Immature natural killer cell (primary cell): ENCODE measurements at places on chromosomes 2 and 18.

GRCh38 chr2:5521461-5521860, 170.7 kb upstream of the SOX11 start:
- H3K36me3 ChIP-seq: no peaks in the 10 kb centered on the region
- no peak overlapping the region for H3K4me3 ChIP-seq
- H3K4me1 ChIP-seq: no peaks in the 10 kb centered on the region
- no peaks in the 10 kb centered on the region for H3K27me3 ChIP-seq

GRCh38 chr2:73937899-73938298, 11.2 kb downstream of the DGUOK start:
- H3K27ac ChIP-seq: peak overlapping the region; percentile 8
- peaks cover 8% of the 10 kb centered on the region for H3K36me3 ChIP-seq
- H3K4me3 ChIP-seq: no peak overlapping the region

- no peaks in the 10 kb centered on the region for H3K36me3 ChIP-seq
- no peak overlapping the region for H3K27ac ChIP-seq
- DNase-seq: no peak
- H3K4me1 ChIP-seq: no peaks in the 10 kb centered on the region
- peaks cover 2% of the 10 kb centered on the region for H3K27me3 ChIP-seq
- H3K4me3 ChIP-seq: no peak overlapping the region
Observed at GRCh38 chr2:172701250-172701649, 34.4 kb upstream of the RAPGEF4 start.

GRCh38 chr2:140362361-140362760, 1582.2 kb upstream of the NXPH2 start:
- no peak overlapping the region for H3K4me3 ChIP-seq
- no peaks in the 10 kb centered on the region for H3K4me1 ChIP-seq
- no peak for DNase-seq
- no peak overlapping the region for H3K27ac ChIP-seq
- no peaks in the 10 kb centered on the region for H3K36me3 ChIP-seq

DNA sequence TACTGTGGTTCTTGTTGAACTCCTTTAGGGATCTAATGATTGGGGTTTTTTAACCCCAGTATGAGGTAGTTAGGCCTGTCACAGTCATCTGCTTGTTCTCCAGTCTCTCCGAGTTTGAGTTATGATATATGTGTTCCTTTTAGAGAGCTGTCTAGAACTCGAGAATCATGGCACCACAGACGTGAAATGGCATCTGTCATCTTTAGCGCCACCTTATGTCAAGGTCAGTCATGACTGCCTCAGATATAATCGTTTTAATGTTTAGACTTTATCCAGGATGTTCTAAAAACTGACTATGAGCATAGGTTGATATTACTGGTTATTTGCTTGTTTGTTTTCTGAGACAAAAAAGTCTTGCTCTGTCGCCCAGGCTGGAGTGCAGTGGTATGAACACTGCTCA, 112.2 kb downstream of the CEP192 start:
- no peak for DNase-seq
- H3K27me3 ChIP-seq: peaks cover 2% of the 10 kb centered on the region
- no peak overlapping the region for H3K27ac ChIP-seq
- H3K4me1 ChIP-seq: peaks cover 23% of the 10 kb centered on the region
- no peak overlapping the region for H3K4me3 ChIP-seq
- H3K36me3 ChIP-seq: peaks cover 75% of the 10 kb centered on the region

DNA sequence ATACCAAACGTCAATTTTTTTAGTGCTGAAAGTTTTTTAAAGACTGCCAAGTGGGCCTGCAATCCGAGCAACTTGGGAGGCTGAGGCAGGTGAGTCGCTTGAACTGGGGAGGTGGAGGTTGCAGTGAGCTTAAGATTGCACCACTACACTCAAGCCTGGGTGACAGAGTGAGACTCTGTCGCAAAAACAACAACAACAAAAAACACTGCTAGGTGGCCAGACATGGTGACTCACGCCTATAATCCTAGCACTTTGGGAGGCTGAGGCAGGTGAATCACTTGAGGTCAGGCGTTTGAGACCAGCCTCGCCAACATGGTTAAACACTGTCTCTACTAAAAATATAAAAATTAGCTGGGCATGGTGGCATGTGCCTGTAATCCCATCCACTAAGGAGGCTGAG, 202.8 kb upstream of the COPS8 start:
- no peak for DNase-seq
- no peaks in the 10 kb centered on the region for H3K4me1 ChIP-seq
- no peak overlapping the region for H3K4me3 ChIP-seq
- no peak overlapping the region for H3K27ac ChIP-seq
- peaks cover 10% of the 10 kb centered on the region for H3K27me3 ChIP-seq

DNA sequence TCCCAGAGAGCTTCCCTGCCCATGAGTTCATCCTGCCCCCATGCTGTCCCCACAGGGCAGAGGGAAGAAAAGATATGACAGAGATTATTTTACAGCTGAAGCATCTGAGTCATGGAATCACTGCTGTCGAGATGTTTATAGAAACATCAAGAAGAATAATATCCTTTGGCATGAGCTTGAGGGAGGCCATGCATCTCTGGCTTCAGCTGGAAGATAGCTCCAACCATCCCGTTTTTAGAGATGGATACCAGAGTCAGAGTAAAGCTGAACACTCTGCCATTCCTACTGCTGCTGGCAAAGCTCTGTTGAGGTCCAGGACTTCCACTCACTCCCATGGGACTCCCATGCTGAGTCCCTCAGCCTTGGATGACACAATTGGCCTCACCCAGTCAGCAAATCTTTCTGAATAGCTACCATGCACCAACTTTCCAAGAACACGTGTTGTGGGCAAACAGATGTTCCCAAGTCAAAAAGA, 167.8 kb downstream of the TTC32 start:
- no peak for DNase-seq
- H3K27ac ChIP-seq: no peak overlapping the region
- H3K4me3 ChIP-seq: no peak overlapping the region

DNA sequence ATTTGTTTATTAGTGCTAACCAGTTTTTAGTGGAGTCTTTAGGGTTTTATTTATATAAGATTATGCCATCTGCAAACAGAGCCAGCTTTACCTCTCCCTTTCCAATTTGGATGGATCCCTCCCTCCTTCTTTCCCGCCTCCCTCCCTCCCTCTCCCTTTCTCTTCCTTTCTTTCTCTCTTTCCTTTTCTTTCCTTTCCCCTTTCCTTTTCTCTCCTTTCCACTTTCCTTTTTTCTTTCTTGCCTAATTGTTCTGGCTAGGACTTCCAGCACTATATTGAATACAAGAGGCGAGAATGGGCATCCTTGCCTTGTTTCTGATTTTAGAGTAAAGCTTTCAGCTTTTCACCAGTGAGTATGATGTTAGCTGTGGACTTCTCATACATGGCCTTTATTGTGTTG, 24.1 kb downstream of the COLEC11 start:
- H3K36me3 ChIP-seq: no peaks in the 10 kb centered on the region
- DNase-seq: no peak
- no peak overlapping the region for H3K4me3 ChIP-seq
- no peaks in the 10 kb centered on the region for H3K4me1 ChIP-seq
- H3K27me3 ChIP-seq: no peaks in the 10 kb centered on the region
- H3K27ac ChIP-seq: no peak overlapping the region

- no peak within 1 kb of the TSS for H3K27ac ChIP-seq
- DNase-seq: no peak
- H3K4me1 ChIP-seq: peaks cover 27% of the 10 kb centered on the region
- H3K36me3 ChIP-seq: no peaks in the 10 kb centered on the region
- peaks cover 24% of the 10 kb centered on the region for H3K27me3 ChIP-seq
- peak within 1 kb of the TSS; percentile 73 for H3K4me3 ChIP-seq
Observed at GRCh38 chr2:45009303-45009927, at the start of gene SIX2. Gene SIX2, minus strand, starts transcription at chr2:45009452. Its CDS starts 342 bp downstream, at chr2:45009110.

DNA sequence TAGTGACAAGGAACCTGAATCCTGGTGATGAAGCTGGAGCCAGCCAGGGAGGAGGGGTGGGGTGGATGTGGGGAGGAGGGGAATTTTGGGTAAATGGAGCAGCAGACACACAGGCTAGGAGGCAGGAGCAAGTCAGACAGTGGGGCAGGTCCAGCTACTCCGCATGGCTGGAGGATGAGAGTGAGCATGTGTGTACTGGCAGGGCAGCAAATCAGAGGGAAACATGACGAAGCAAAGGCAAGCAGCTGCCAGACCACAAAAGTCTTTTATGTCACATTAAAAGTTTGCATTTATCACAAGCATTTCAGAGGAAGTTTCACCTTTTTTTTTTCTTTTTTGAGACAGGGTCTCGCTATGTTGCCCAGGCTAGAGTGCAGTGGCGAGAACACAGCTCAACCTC, 11.9 kb upstream of the KIDINS220 start:
- no peaks in the 10 kb centered on the region for H3K36me3 ChIP-seq
- H3K27me3 ChIP-seq: peaks cover 11% of the 10 kb centered on the region
- H3K27ac ChIP-seq: no peak overlapping the region
- H3K4me1 ChIP-seq: no peaks in the 10 kb centered on the region
- H3K4me3 ChIP-seq: no peak overlapping the region

DNA sequence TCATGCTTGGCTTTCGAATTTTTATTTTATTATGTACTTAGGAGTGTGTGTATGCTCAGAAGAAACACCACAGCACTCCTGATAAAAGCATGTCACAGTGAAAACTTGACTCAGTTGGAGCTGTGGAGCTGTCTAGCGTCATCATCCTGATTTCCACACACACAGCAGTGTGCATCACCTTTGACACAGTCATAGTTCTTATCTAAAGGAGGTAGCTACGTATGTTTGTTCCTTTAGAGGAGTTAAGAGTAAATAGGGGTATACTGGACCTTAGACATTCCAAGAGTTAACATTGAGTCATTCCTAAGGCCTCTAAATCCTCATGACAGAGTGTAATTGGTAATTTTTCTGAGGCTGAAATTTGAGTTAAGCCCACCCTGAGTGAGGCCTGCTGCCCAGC, 96.9 kb downstream of the PHLPP1 start:
- H3K27me3 ChIP-seq: no peaks in the 10 kb centered on the region
- H3K4me1 ChIP-seq: peaks cover 26% of the 10 kb centered on the region

DNA sequence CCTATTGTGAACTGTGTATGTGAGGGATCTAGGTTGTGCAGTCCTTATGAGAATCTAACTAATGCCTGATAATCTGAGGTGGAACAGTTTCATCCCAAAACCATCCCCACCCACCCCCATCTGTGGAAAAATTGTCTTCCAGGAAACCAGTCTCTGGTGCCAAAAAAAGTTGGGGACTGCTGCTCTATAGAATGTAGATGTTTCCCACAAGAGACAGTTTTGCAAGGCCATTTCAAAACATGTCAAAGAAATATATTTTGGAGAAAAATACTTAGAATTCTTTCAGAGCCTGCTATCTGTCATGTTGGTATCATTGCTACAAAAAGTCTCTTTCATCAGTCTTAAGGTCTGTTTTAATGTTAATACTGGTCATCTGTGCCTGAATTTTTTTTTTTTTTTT, 4.1 kb upstream of the SLC39A10 start:
- DNase-seq: no peak
- no peaks in the 10 kb centered on the region for H3K36me3 ChIP-seq
- no peak overlapping the region for H3K4me3 ChIP-seq
- H3K4me1 ChIP-seq: peaks cover 58% of the 10 kb centered on the region
- H3K27me3 ChIP-seq: peaks cover 28% of the 10 kb centered on the region

GRCh38 chr2:16442971-16443370, 222.7 kb downstream of the CYRIA start:
- peaks cover 4% of the 10 kb centered on the region for H3K27me3 ChIP-seq
- H3K27ac ChIP-seq: no peak overlapping the region
- no peaks in the 10 kb centered on the region for H3K4me1 ChIP-seq

DNA sequence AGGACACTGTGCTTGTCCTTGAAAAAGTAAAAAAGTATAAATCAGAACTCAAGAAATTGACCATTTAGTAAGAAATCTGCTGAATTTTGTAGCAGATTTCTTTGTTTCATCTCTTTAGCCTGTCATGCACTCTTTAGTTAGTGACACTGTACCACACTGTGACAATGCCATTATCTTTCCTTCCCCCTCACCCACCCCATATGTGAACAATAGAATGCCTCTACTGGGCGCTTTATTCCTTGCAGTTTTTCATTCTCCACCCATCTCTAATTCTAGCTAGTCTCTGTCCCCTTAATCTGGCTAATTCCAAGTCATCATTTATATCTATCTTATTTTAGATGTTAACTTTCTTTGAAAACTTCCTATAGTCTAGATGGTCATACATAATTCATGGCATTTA, 241.0 kb downstream of the LRP1B start:
- H3K36me3 ChIP-seq: no peaks in the 10 kb centered on the region
- no peaks in the 10 kb centered on the region for H3K4me1 ChIP-seq
- peaks cover 3% of the 10 kb centered on the region for H3K27me3 ChIP-seq
- DNase-seq: no peak
- H3K27ac ChIP-seq: no peak overlapping the region
- no peak overlapping the region for H3K4me3 ChIP-seq

- H3K4me1 ChIP-seq: peaks cover 4% of the 10 kb centered on the region
- no peaks in the 10 kb centered on the region for H3K36me3 ChIP-seq
- H3K27me3 ChIP-seq: no peaks in the 10 kb centered on the region
- H3K27ac ChIP-seq: peak overlapping the region; percentile 88
- DNase-seq: no peak
Observed at GRCh38 chr18:9094307-9095226, 7.9 kb upstream of the NDUFV2 start.

DNA sequence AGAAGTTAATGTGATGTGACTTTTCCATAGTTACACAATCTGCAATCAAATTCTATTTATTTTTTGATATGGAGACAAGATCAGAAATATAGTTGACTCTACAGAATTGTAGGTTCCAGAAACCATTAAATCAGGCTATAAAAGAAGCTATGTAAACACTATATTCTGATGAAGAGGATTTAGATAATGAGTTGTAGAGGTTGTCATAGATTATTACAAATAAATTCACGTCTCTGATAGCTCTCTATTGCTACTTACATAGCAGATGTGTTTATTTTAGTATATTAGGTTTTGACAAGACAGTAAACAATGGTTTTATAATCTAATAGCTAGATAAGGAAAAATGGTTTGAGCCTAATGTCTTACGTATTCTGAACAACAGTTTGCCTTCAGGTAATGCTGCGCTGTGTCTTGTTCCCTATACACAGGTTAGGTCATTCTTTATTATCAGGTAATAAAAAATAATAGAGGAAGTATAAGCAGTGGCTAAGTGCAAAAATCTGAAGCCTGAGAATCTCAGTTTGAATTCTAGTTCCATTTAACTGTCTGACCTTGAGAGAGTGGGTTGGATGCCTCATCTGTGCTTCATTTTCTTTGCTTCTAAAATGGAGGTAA, 93.4 kb downstream of the PPP1R1C start:
- no peak overlapping the region for H3K27ac ChIP-seq
- no peaks in the 10 kb centered on the region for H3K36me3 ChIP-seq
- no peaks in the 10 kb centered on the region for H3K4me1 ChIP-seq
- H3K27me3 ChIP-seq: no peaks in the 10 kb centered on the region

DNA sequence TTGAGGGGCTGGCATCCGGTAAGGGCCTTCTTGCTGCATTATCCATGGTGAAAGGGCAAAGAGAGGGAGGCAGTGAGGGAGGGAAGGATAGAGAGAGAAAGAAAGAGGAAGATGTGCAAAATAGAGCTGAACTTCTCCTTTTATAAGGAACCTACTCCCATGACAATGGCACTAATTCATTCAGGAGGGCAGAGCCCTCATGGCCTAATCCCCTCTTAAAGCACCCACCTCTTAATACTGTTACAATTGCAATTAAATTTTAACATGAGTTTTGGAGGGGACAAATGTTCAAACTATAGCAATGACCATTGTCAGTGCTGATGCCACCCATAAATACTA, 60.2 kb downstream of the CXCR4 start:
- no peak overlapping the region for H3K27ac ChIP-seq
- no peak overlapping the region for H3K4me3 ChIP-seq
- peaks cover 9% of the 10 kb centered on the region for H3K4me1 ChIP-seq
- H3K27me3 ChIP-seq: peaks cover 2% of the 10 kb centered on the region

- no peak for DNase-seq
- H3K36me3 ChIP-seq: no peaks in the 10 kb centered on the region
- peaks cover 7% of the 10 kb centered on the region for H3K27me3 ChIP-seq
- H3K4me1 ChIP-seq: no peaks in the 10 kb centered on the region
- H3K4me3 ChIP-seq: no peak overlapping the region
Observed at GRCh38 chr2:173851141-173851641, 114.0 kb downstream of the SP3 start.
